ENCODE measurements at places on chromosomes 11 and 22. TPM values are rescaled to one million over a fixed set of nuclear protein-coding genes. Genes with fewer than 3 reads are reported as not detected.

DNA sequence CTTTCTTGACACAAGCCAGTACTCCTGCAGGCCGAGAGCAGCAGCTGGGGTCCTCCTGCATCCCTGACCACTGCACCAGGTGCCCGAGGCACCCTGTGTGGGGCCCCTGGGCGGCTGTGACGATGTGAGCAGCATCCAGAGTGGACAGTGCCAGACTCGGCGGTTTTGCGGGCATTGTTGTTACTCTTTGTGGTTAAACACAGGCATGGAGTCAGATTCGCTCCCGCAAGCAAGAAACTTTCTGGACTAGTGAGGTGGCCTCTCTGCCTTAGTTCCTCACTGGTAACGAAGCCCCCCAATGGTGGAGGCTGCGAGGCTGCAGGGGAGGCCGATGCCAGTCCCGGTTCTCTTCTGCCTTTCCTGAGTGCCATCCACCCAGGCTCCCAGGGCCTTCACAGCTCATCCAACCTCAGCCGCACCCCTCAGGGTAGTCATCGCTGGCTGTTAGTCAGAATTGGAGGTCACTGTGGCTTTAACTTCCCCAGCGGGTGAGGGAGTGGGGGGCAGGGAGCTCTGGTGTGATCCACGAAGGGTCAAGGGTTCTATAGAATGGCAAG is 3.7 kb upstream of the CLDN5 start:
- H3K36me3 ChIP-seq, result no peaks in the 10 kb centered on the region
- H3K27ac ChIP-seq, result no peak overlapping the region
- no peak for DNase-seq
- no peak overlapping the region for H3K4me3 ChIP-seq

GRCh38 chr11:123137431-123138224 is 57.4 kb downstream of the CLMP start:
- H3K4me1 ChIP-seq, result no peaks in the 10 kb centered on the region
- DNase-seq, result peak; percentile 79
- H3K4me3 ChIP-seq, result no peak overlapping the region

The IGSF22 gene
- not detected for total RNA-seq

The PDGFD gene
- total RNA-seq, result 26.5 TPM

The ANGPTL5 gene
- 0.63 TPM for total RNA-seq

The BDNF gene
- not detected for total RNA-seq

The KCNQ1 gene
- total RNA-seq, result 7.5 TPM

DNA sequence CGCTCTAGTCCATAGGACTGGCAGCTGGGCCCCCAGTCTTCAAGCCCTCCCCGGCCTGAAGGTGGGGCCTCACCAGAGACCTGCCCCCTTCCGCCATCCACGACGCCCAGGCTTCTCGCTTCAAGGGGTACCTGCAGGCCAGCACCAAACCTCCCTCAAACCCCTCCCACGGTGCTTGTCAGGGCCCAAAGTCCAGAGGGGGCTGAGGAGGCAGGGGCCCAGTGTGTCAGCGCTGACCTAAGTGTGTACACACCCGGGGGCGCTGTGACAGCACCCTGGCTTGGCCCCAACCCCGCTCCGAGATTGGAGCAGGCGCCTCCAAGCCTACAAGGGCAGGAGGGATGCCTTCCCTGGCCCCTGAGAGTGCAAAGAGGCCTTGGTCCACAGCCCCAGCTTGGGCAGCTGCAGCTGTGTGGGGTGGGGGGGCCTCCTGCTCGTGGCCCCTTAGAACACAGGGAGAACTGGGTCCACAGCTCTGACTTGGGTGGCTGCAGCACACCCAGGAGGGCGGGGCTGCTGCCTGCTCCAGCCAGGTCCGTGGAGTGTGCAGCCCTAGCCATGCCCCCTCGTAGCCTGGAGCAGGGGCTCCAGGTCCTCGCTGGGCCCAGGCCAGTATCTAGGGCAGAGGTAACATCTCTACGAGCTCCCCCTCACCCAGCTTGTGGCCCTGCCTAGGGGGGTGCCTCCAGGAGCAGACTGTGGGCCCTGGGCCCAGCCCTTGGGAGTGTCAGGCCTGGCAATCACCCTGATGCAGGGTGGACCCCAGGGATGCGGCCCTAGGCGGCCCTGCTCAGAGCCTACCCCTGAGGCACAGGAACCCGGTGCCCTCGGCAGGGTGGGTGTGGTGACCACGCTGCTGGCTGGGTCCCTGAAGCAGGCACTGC is 4.9 kb downstream of the SBF2 start:
- peaks cover 12% of the 10 kb centered on the region for H3K36me3 ChIP-seq
- no peak for DNase-seq
- H3K27ac ChIP-seq, result no peak overlapping the region
- H3K4me3 ChIP-seq, result no peak overlapping the region
- H3K4me1 ChIP-seq, result no peaks in the 10 kb centered on the region

Data from tibial nerve (tissue), 4 donors.